Bronchial smooth muscle cell (primary cell): ENCODE measurements at places on chromosomes 5 and 9. TPM values are rescaled to one million over a fixed set of nuclear protein-coding genes. Genes with fewer than 3 reads are reported as not detected.

The SUSD3 gene
- 0.32 and 0.94 TPM in 2 replicates for total RNA-seq

The NME5 gene
- total RNA-seq = 2.7 and 3.9 TPM in 2 replicates

The CPLANE1 gene
- total RNA-seq = 11.2 and 12.3 TPM in 2 replicates

The CXCL14 gene
- total RNA-seq = not detected in 2 replicates

The PCDHGA10 gene
- 2.3 and 7.1 TPM in 2 replicates for total RNA-seq

The ERCC6L2 gene
- 66.7 and 78.5 TPM in 2 replicates for total RNA-seq

The PCDHB5 gene
- 0.32 and 3.3 TPM in 2 replicates for total RNA-seq
